CD4-positive, alpha-beta T cell treated with Interleukin-4 for 1 hour (primary cell): ENCODE measurements at places on chromosomes 1 and 21.

DNA sequence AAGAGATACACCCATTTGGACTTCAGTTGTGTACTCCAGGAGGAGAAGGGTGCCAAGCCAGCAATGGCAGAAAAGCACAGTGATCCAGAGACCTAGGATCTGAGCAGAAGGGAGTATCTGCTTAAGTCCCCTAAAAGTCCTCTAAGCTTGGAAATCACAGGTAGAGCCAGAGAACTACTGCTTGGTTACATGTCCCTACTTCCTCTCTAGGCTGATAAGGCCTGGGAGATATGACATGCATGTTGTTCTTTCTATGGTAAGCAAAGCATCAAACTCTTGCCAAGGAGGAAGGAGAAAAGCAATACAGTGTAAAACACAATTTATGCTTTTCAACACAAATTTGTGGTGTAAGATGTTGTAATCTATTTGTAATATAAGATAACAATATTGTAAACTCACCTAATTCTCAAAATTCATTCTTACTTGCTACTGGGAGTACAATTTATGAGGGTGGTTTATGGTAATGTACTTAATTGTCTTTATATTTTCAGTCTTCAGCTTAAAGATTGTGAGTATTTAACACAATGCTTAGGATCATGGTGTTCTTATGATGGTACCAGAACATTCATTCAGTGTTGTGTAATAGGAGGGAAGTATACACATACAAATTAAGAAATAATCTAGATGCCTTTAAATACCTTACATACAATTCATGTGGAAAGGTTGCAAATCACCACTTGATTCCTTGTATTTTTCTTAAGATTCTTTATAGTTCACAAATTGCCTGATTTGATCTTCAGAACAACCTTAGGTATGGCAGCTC, 49.1 kb upstream of the GNG12 start:
- DNase-seq, result no peak

GRCh38 chr1:181392613-181393220, 90.6 kb upstream of the CACNA1E start:
- no peak for DNase-seq

- DNase-seq, result no peak
Observed at GRCh38 chr1:86758570-86758969, 54.2 kb downstream of the SH3GLB1 start.

DNA sequence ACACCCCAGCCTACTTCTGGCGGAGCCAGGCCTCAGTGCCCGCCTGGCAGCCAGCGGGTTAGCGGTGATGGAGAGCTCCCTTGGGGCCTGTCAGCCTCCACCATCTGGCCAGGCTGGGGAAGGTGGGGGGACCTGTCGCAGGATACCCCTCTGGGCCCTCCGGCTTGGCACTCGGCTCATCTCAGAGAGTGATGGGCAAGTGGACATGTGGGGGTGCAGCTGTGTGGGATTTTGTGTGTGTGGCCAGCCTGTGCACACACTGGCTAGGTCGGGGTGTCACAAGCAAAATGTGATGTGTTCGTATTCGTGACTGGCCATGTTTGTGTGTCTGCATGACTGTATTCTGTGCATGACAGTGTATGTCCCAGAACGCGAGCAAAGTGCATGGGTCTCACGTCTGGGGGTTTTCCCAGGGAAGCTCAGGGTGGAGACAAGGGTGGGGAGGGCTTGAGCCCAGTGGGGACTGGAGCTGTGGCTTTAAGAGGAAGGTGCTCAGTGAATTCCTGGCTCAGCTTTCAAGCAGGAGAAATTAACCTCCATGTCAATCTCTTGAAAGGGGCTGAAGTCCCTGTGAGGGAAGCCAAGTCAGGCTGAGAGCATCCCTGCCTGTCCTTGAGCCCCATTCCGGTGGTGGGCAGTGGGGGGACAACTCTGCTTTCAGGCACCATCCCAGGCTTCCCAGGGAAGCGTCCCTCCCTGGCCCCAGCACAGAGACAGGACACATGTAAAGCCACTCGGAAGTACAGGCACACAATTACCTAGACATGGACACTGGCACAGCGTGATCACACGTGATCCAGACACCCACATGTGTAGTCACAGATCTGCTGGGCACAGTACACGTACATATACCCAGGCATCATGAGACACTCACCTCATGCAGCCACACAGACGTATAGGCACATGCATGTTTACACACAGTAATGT, 21.1 kb upstream of the ADGRB2 start:
- no peak for DNase-seq

GRCh38 chr1:117058810-117059209, 1.3 kb upstream of the TTF2 start:
- DNase-seq, result no peak

- no peak for DNase-seq
Observed at GRCh38 chr1:58900396-58900795, 116.5 kb upstream of the JUN start.

DNA sequence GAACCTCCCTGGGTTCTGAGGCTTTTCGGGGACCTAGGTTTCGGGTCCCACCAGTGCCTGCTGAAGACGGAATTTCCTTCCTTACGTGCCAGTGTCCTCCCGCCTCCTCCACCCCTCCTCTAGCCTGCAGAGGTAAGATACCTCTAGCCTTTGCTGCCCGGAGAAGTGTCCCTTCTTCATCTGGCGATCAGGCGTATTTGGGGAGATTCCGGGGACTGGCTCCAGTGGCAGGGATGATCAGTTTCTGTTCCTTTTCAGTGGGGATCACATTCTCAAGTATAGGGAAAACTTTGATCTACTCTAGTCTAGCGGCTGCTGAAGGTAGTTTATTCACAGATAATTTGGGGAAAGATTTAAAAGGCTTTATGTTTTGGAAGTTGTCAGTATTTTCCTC, 674 bp downstream of the CEP350 start:
- peak; percentile 20 for DNase-seq

DNA sequence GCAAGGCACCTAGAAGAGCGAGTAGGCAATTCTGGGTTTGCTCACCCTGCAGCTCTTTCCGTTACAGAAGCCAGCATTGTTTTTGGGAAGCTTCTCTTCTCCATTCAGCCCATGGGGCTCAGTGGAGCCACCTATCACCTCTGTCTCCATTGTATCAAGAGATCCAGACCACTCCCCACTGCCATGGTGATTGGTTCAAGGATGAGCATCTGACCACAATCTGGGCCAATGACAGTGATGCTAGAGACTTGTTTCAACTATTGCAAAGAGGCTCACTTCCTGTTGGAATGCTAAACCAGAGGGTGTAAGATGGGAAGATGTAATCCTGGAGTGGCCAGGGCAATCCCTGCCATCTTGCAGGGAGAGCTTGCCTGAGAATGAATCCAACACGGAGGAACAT, 6.6 kb downstream of the SPATA21 start:
- DNase-seq, result no peak

DNA sequence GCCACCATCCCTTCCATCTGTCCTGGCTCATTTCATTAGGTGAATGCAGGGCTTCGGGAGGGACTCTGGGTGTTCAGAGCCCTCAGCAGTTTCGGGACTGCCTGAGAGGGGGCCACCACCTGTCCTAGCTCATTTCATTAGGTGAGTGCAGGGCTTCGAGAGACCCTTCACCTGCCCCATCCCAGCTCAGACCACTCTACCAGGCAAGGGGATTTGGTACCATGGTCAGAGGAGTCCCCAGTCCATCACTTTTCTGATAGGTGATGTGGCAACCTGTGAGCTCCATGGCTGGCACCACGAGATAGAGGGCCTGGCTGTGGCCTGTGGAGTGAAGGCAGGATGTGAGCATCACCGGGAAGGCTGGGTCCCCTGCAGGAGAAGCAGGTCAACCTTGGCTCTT, 32.9 kb upstream of the KDM4A start:
- DNase-seq, result no peak

DNA sequence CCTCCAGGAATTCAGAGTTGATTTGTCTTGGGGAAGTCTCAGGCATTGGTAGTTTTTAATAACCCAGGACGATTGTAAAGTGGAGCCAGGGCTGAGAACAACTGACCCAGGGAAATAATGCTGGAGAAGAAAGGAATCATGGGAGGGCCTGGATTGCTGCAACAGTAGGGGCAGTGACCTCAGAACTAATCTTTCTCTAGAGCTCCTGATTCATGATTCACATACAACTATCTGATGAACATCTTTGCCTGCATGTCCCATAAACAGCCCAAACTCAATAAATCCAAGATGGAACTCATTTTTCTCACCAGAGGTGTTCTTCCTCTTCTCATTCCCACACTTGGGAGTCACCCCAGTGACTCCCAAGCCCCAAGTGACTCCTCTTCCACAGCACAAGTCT, 8.1 kb upstream of the G0S2 start:
- no peak for DNase-seq

- DNase-seq, result no peak
Observed at GRCh38 chr1:20400341-20401177, 85.5 kb downstream of the CAMK2N1 start.

DNA sequence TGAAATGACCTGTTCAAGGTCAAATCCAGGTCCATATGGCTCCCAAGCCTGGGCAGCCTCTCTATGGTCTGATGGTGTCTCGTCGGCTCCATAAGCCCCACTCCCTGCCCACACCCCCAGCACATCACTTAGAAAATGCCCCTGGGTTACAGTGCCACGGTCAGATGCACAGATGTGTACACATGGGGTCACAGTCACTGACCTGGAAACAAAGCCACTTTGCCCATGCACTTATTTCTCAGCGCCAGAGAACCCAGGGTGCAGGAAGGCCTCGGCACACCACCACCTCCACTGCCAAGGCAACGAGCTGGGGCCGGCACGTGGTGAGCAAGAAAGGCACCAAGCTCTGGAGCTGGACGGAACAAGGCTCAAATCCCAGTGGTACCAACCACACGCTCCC, 24.7 kb downstream of the IFFO2 start:
- DNase-seq, result no peak

- no peak for DNase-seq
Observed at GRCh38 chr1:228391411-228392020, 15.1 kb downstream of the TRIM11 start.

DNA sequence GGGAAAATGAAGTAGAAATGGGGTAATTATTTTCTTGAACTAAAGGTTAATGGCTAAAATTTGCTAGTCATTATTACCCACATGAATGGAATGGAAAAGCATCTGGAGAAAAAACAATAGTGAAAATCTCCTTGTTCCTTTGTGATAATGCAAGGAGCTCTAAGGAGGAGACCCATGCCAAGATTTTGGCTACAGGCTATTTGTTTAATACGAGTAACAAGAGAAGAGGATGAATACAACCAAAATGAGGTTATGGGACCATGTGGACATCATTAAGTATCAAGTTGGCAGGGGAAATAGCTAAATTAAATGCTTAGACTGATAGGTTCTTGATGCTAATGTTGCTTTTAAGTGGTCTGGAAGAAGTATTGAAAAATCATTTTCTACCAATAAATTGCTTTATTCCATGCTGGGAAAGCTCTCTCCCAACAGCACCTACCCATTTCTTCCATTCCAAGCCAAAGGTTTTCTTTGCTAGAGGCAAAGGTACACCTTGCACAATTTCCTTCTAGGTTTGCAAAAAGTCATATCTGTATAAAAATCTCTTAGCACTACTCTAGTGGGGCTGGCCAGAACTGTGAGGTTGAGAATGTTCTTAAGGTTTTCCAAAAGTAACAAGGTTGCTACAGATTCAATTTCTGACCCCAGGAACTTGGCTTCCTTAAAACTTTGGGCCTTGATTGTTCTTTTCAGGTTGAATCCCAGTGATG, 100.2 kb downstream of the SMYD2 start:
- DNase-seq, result no peak

- DNase-seq, result no peak
Observed at GRCh38 chr1:109628540-109629321, 9.1 kb downstream of the AMPD2 start.

DNA sequence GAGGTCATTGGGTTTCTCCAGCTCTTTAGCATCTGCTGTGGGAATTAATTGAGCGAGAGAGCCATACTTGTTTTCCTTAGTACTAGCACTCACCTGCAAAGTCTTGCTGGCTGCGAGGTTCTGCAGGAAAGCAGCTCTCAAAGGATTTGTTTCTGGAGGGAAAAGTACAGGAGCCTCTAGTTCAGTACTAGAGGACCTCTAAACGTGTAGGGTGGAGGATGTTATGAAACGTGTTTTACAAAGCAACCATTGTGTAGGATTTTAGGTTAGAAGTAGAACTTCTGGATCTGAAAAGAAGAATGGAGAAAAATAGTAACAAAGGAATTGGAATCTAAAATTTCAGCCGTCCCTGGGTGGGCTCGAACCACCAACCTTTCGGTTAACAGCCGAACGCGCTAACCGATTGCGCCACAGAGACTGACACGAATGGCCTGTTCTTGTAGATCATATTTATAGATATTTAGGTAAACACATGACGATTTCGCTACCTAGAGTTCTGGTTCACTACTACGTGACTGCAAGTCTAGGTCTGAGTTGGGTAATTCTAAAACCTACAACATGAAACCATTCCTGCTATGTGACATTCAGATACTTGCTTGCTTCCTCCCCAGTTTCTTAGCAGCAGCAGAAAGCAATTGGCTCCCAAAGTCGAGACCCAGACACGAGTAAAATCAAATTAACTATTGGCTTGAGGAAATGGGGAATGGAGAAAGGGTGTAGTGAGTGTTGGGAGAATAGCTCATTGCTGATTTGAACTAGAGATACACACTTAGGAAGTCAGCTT, 60.2 kb upstream of the CFAP126 start:
- DNase-seq, result peak; percentile 40

- DNase-seq, result no peak
Observed at GRCh38 chr1:72915581-72915980, 633.2 kb upstream of the NEGR1 start.

- DNase-seq, result no peak
Observed at GRCh38 chr1:41975121-41975520, 56.4 kb upstream of the HIVEP3 start.

GRCh38 chr1:33241866-33242265, 14.4 kb upstream of the ZNF362 start:
- no peak for DNase-seq

DNA sequence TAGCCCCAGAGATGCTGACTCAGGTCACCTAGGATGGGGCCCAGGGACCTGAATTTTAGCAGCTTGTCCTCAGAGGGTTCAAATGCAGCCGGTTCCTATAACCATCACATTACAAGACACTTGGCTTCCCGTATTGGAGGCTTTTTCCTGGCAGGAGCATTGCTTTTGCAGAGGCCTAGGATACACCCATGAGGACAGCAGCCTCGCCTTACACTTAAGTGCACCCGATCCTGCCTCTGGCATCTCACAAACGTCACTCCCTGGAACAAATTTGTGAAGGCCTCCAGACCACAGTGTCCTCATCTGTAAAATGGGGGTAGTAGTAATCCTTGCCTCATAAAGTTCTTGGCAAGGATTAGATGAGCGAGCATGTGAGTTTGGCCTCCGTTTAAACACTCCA, 130.0 kb downstream of the KAZN start:
- DNase-seq, result no peak

- no peak for DNase-seq
Observed at GRCh38 chr1:203666609-203667008, 40.0 kb downstream of the ATP2B4 start.

DNA sequence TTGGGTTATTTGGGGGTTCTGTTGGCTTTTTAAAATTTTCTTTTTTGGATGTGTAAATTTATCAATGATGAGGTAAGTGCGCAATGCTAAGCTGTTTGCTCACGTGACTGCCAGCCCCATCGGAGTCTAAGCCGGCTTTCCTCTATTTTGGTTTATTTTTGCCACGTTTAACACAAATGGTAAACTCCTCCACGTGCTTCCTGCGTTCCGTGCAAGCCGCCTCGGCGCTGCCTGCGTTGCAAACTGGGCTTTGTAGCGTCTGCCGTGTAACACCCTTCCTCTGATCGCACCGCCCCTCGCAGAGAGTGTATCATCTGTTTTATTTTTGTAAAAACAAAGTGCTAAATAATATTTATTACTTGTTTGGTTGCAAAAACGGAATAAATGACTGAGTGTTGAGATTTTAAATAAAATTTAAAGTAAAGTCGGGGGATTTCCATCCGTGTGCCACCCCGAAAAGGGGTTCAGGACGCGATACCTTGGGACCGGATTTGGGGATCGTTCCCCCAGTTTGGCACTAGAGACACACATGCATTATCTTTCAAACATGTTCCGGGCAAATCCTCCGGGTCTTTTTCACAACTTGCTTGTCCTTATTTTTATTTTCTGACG, 3.1 kb downstream of the OLIG2 start:
- DNase-seq, result peak; percentile 24
